Stimulated activated CD8-positive, alpha-beta memory T cell treated with anti-CD3 and anti-CD28 coated beads, Interleukin-4, amount 100 ng/mL, for 1 hour (primary cell): ENCODE measurements at places on chromosomes 11 and 22.

GRCh38 chr11:94987378-94987777, 13.9 kb downstream of the KDM4D start:
- DNase-seq: no peak

DNA sequence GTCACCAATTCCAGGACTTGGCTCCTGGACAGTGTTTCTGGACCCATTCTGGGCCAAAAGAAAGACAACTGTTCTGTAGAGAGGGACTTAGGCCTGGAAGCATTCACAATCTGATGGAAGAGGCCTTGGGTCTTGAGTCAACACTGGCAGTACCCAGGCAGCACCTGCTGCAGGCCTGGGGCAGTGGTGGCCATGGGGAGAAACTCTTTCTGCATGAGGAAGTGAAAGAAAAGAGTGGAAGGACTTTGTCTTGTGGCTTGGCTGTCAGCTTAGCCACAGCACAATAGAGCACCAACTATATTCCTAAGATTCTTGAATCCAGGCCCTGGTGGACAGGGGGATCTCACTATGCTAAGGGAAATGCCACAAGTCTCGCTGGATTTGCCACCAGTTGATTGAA, 70.6 kb downstream of the CTSC start:
- no peak for DNase-seq

GRCh38 chr11:76799066-76799804, 16.1 kb downstream of the TSKU start:
- peak; percentile 51 for DNase-seq

DNA sequence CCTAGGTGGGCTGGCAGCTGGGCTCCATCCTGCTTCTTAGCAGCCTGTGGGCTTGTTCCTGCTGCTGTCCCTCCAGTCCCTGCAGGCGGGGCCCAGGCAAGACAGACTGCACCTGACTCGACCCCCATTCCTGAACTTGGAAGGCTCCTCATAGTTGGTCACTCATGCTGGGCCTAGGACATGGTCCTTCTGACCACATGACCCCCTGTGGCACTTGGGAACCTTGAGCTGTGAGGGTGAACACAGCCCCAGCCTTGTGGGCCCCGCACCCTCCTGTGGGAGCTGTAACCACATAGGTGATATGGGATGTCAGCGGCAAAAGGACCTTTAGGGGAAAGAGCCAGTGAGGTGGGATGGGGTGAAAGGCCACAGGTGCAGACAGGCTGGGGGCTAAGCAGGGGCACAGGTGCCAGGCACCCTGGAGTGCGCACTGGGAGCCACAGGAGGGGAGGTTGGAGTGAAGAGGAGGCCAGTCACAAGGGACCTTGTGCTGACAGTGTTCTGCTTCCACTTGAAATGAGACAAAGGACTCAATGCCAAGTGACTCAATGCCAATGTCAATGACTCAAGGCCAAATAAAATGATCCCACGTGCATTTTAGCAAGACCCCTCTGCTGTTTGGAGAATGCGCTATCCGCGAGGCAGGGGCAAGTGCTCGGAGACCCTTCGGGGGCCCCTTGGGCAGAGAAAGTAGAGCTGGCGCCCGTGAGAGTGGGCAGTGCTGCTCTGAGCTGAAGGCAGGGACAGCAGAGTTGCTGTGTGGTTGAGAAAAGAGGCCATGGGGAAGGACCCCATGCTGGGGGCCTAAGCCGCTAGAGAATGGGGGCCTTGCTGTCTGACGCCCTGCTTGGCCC, 90.7 kb downstream of the MORC2 start:
- no peak for DNase-seq

- no peak for DNase-seq
These were observed 348.3 kb upstream of the B3GAT1 start for GRCh38 chr11:134760299-134760698.

DNA sequence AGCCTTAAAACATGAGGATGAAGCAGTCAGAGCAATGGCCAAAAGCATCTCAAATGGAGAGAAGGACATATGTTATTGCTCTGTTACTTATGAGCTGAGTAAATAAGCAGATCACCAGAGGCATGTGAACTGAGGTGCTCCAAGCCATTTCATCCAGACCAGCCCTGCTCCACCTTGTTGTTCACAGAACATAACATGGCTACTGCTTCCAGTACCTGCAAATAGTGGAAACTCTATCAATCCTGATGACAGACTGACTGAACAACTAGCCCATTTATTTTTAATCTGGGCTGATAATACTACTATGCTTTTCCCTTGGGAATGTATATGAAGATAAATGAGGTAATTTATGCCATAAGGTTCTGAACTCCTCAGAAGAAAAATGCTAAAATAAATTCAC, 1164.7 kb downstream of the FAM181B start:
- DNase-seq: no peak

DNA sequence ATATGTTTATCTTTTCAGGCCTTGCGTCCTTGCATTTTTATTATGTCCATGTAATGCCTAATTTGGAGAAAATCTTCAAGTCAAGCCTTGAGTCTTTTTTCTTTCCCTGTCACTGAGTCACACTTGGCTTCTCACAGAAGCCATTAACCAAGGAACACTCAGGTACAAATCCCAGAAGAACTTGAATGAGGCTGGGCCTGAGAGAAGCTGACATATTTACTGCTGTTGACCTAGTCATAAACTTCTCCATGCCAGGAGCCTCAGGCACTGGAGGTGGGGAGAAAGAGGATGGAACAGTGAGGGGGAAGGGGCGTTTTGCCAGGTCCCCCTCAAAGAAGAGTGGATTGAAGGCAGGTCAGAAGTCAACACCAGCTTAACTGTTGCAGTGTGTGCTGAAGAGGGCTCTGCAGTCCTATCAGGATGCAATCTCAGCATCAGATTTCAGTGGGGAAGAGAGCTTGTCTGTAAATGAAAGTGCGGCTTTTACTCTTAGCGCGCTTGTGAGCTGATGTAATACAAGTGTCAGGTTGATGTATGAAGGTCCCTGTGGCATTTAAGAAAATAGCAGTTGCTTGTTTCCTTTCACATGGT, 526.0 kb downstream of the ETS1 start:
- DNase-seq: no peak

DNA sequence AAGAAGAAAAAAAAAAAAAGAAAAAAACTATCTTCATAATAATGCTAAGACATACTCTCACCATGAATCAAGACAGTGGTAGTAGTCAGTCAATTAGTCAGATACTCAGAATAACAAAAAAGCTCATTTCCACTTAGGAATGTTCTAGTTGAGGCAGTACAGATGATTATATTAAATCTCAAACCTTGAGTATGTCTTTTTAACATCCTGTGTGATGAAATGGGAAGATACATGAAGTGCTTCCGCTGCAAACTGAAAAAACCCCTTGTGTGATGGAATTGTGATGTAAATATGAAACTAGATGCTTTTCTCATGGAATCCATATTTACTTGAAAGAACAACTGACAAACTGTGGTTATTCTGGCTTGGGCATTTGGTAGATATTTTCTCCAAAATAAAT, 13.7 kb downstream of the AMOTL1 start:
- no peak for DNase-seq

DNA sequence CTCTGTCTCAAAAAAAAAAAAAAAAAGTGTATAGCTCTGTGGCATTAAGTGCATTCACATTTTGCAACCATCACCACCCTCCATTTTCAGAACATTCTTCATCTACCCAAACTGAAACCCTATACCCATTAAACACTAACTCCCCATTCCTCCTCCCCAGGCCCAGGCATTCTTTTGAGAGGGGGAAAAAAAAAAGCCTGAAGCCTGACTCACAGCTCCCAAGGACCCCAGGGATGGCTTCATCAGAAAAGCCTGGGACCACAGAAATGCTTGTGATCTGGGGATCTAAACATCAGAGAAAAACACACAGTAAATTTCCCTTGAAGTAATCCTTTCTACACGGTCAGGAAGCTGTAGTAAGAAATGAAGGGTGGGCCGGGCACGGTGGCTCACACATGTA, 10.7 kb upstream of the GTSE1 start:
- DNase-seq: no peak

DNA sequence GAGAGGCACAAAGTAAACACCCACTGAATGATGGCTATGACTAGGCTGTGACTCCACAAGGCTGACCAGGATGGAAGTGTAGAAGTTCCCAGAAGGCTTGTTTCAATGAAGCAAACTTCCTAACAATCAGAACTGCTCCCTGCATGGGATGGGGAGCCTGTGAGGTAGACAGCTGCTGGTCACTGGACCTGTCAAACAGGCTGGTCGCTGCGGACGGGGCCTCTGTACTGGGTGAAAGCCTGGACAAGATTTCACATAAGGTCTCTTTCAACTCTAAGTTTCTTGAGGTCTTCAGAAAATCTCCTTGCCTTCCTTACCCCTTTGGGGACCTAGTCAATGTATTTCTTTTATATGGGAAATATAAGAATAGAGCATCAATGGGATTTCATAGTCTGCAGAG, 438.2 kb downstream of the BUD13 start:
- DNase-seq: no peak

DNA sequence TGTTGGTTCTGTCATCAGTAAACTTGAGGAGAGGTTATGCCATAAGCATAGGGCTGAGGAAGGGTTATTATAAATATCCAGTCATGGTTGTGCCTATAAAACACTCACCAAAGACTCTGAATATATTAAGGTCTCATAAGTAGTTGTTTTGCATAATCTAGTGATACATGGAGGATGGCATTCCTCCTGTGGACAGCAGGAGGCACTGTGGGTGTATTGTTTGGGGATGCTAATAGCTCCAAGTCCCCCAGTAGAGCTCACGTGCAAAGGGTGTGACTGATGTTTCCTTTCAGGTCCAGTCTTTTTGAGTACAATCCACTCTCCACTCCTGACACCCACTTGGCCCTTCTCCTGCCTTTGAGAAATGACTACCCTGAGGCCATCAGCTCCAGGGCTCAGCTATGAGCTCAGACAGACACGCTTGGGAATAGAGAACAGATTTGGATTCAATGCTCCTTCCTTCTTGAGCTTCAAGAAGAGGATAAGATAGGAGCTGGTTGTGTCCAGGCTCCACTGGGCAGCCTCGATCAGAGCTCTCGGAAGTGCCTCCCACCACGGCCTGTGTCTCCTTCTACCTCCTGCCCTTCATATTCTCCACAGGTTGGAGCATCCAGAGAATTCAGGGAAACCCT, 85.2 kb upstream of the IGLL5 start:
- no peak for DNase-seq

- no peak for DNase-seq
These were observed 22.8 kb upstream of the GCAT start for GRCh38 chr22:37784829-37785495.

- no peak for DNase-seq
These were observed 15.0 kb upstream of the OR8B8 start for GRCh38 chr11:124460459-124460858.

DNA sequence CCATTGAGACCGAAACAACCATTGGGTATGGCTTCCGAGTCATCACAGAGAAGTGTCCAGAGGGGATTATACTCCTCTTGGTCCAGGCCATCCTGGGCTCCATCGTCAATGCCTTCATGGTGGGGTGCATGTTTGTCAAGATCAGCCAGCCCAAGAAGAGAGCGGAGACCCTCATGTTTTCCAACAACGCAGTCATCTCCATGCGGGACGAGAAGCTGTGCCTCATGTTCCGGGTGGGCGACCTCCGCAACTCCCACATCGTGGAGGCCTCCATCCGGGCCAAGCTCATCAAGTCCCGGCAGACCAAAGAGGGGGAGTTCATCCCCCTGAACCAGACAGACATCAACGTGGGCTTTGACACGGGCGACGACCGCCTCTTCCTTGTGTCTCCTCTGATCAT, 20.5 kb downstream of the KCNJ5 start:
- DNase-seq: no peak

- no peak for DNase-seq
These were observed 146.8 kb downstream of the MN1 start for GRCh38 chr22:27654546-27655445.

- DNase-seq: no peak
These were observed 559.9 kb downstream of the MN1 start for GRCh38 chr22:27241430-27242321.

GRCh38 chr11:116773203-116774097, 663 bp upstream of the BUD13 start:
- DNase-seq: no peak

GRCh38 chr11:116272181-116272789, 500.5 kb downstream of the BUD13 start:
- DNase-seq: no peak

- DNase-seq: no peak
These were observed 15.1 kb downstream of the APOL1 start for GRCh38 chr22:36267896-36268485.

DNA sequence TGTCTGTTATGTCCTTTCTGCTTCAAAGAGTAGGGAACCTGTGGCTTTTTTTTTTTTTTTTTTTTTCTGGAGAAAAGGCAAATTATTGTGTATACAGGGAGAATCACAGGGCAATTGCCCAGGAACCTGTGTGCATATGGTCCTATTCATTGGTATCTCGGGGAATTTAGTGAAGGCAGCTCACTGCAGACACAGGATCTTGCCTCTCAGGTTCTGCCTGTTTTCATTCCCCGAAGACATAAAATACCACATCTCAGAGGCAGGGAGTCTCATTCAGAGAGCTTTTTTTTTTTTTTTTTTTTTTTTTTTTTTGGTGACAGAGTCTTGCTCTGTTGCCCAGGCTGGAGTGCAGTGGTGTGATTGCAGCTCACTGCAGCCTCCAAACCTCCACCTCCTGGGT, 88.3 kb downstream of the OSBP2 start:
- no peak for DNase-seq

DNA sequence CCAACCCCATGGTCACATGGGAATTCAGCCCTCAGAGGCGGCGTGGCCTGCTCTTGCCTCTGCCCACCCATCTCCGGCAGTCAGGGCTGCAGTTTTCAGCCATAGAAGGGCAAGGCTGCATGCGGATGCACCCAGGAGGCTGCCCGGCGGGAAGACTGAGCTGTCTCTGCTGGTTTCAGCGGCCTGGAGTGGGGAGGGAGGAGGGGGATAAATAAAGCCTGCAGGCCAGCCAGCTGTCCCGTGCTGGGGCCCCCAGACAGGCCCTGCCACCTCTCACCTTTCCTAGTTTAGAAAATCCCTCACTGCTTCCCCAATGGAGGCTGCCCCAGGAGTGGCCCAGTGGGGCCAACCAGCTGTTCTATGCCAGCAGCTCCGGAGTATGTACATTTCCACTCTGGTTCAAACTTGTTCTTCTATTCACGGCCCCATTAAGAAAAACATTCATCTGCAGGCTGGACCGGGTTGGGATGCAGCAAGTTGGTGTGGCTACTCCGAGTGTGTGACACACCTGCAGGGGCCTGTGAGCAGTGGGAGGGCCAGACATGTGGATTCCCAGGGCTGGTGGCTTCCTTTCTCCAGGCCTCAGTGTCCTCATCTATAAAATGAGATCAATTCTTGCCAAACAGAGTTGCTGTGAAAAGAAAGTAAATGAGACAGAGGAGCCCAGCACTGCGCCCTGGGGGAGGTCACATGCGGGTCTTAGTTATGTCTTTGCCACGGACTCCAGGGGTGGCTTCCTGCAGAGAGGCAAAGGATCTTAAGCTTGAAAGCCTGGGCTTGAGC, 5.0 kb downstream of the MICALL1 start:
- no peak for DNase-seq
